ENCODE measurements at places on chromosomes 12 and 14. TPM values are rescaled to one million over a fixed set of nuclear protein-coding genes. Genes with fewer than 3 reads are reported as not detected.
A peak's percentile ranks its signal among the peaks of the same experiment; 100 is the strongest.

Gene STYK1
- 0.01 TPM for polyA plus RNA-seq

Gene ANO2
- polyA plus RNA-seq, result 4.0 TPM

Gene KRT77
- polyA plus RNA-seq, result not detected

GRCh38 chr12:77847060-77847541 is 16.4 kb downstream of the NAV3 start:
- no peak for DNase-seq

GRCh38 chr12:16187660-16188059 is 89.8 kb downstream of the SLC15A5 start:
- no peak for DNase-seq

GRCh38 chr14:29814156-29815015 is 113.3 kb downstream of the PRKD1 start:
- peak; percentile 69 for DNase-seq

- peak; percentile 71 for DNase-seq
These were observed 764 bp downstream of the DYNLL1 start for GRCh38 chr12:120496413-120497340.

DNA sequence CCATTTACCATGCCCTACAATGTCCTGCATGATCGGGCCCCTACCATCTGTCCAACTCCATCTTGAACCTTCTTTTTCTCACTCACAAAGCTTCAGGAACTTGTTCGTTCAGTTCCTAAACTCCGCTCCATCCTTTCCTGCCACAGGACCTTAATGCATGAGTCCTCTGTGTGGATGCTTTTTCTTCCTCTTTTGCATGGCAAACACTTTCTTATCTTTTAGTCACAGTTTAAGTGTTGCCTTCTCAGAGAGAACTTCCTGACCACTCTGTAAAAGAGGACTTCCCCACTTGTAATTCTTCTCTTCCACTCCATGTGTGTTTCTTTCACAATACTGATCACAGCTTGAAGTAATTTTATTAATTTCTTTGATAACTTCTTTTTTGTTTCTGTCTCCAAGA is 54.4 kb upstream of the ETV6 start:
- DNase-seq, result no peak

- DNase-seq, result no peak
These were observed 5.4 kb downstream of the TMEM117 start for GRCh38 chr12:43841253-43841652.

DNA sequence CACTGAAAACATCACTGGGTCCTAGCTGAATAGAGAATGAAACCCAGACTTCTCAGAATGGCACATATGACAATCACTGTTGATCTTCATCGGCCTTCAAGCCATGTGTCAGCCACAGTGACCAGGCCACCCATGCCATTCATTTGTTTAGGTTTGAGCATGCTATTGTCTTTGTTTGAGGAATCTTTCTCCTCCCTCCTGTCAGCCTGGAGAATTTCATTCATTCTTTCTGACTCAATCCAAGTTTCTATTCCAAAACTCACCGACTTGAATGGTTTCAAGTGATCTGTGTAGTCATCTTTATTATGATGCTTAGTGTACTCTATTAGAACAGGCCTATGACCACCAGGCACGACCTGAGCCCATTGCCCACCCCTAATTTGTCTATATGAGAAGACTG is 106.3 kb downstream of the ETNK1 start:
- DNase-seq, result no peak

- DNase-seq, result no peak
These were observed 76.9 kb upstream of the PSMA6 start for GRCh38 chr14:35215110-35215813.

DNA sequence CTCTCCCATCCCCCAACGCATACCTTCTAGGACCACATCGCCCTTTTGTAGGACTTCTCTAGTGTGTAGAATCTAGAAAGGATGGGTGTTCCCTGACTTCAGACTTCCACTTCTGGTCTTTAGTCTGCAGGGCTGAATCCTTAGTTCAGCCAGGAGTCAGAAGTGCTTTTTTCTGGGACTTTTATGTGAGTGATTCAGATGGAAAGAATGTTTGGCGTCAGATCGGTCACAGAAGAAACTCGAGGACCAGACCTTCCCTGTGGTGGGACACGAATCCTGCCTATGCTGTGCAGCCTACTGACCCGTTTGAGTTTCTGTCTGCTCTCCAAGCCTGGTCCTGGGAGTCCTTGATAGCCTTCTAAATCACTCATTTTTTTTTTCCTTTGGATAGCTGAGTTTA is 165.4 kb upstream of the SSTR1 start:
- DNase-seq, result no peak

Data from heart right ventricle (tissue), 16 donors.